ENCODE measurements at places on chromosomes 5 and 9.

DNA sequence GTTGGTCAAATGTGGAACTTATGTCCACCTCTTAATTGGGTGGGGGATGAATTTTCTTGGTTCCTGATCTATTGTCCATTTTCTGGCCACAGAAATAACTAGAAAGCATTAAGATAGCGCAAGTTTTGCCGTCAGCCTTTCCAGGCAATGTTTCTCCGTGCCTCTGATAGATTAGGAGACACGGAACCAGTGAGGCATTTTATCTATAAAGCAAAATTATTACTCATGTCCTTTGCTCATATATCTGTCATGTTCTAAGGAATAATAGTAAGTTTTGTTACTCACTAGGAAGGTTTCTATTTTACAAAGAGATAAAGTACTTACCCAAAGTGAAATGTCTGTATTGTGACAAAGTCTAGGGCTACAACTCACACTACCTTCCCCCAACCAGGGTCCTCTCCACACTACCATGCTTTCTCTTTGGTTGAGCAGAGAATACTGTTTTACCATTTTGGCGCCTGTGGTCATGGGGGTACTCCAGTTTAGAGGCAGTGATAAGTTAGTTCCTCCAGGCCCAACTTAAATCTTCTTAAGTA is 19.9 kb upstream of the IL9 start:
- no peak for DNase-seq

DNA sequence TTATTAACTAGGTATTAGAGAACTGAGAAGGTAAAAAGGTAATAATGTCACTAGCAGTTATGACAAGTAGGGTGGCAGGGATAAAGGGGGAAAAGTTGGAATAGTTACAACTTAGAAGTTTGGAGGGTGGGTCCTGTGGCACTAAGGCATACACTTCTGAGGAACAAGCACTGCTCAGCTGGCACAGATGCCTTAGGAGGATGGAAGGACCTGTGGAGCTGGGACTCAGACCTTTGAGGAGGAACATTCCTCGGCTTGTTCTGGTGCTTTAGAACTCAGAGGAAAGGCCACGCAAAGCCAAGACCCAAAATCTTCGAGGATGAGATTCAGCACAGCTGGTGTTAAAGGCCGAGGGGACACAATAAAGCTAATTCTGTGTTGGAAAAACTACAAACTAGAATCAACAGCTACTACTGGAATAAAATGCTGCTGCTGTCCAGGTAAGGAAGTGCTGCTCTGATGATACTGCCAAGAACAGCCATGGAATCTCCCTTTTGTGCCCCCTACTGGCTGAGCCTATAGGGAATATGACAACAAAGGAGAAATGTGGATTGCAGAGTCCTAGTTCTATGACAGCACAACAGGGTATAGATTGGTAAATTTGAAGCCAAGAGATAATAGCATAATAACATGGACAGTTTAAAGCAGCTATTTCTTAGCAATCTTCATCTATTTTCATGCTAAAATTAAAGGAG is 126.7 kb downstream of the SLC25A46 start:
- DNase-seq: peak; percentile 55

DNA sequence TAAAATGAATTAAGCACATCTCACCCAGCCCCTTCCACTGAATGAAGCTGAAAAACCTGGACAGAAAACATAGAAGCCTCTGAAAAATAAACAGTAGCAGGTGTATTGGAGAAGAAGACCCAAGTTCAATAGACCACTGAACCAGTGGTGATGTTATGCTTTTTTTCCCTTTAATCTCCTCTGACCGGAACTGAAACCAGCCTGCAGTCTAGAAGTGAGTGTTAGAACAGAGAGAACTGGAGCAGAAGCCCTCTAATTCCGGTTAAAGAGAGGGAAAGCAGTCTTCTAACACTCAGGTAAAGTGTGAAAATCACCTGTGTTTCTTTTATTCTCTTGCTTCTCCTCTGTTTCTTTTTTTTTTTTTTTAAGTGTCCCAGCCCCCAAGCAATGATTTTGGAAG is 83.5 kb upstream of the CCL21 start:
- no peak for DNase-seq

DNA sequence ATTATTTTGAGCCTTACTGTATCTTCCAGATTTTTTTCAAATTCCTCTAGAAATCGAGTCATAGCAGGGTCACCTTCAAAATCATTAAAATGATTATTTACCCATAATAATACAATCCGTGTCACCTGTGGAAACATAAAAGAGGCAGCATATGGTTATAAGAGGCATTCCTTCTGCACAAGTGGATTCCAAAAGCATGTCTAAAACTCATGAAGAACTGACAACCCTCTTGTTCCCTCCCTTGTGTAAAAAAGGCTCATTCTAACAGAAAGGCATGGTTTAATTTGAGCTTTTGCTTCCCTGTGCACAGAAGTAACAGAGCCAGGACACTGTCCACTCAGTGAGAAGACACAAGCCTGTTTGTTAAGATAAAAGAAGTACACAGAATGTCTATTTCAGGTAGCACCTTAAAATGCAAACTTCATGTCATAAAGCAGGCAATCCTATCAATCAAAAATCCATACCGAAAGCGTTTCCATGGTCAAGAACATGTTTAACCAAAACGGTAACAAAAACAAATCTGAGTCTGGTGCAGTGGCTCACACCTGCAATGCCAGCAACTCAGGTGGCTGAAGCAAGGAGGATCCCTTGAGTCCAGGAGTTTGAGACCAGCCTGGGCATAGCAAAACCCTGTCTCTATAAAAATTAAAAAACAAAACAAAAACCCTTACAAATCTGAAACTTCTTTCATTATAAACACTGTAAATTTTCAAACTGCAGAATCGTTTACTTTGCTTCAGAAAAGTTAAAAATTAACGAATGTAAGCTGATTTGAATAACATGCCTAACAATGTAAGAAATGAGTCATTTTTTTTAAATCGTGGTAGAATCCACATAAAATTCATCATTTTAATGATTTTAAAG is 139.3 kb downstream of the RAPGEF6 start:
- DNase-seq: no peak

DNA sequence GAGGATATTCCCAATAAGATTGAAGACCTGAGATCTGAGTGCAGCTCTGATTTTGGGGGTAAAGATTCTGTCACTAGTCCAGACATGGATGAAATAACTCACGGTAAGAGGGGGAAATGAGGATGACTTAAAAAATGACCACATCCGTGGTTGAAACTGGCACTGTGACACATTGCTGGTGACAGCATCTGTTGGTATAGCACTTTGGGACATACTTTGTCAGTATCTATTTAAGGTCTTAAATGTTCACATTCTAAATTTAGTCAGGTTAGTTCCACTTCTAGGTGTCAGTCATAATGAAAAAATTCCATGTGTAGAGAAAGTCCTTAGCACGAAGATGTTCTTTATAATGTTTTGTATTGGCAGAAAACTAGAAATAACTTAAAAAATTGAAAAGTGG is 70.9 kb downstream of the GAPVD1 start:
- DNase-seq: no peak

DNA sequence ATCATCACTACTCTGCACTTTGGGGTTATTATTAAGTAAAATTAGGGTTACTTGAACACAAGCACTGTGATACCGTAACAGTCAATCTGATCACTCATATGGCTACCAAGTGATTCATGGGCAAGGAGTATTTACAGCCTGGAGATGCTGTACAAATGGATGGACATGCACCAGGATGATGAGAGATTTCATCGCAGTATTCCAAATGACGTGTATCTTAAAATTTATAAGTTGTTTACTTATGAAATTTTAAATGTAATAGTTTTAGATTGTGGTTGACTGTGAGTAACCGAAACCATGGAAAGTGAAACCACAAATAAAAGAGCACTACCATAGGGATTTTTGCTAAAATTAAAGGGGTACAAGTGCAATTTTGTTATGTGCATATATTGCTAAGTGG is 462.2 kb upstream of the PTGER4 start:
- no peak for DNase-seq

GRCh38 chr9:93886911-93887310 is 68.2 kb downstream of the BARX1 start:
- no peak for DNase-seq

DNA sequence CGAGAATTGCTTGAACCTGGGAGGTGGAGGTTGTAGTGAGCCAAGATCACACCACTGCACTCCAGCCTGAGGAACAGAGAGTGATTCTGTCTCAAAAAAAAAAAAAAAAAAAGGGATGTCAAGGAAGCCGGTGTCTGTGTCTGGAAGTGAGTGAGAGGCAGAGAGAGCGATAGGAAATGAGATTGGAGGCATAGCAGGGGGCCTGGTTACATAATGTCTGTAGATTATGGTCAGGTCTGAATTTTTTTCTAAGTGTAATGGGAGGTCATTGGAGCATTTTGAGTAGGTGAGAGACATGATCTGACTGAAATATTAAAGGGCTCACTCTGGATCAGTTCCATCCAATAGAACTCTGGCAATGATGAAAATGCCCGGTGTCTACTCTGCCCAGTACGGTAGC is 40.4 kb upstream of the CTNNA1 start:
- DNase-seq: no peak

GRCh38 chr9:85527331-85528020 is 214.3 kb downstream of the AGTPBP1 start:
- no peak for DNase-seq

GRCh38 chr9:109699019-109699418 is 81.0 kb upstream of the PALM2AKAP2 start:
- DNase-seq: peak; percentile 11

DNA sequence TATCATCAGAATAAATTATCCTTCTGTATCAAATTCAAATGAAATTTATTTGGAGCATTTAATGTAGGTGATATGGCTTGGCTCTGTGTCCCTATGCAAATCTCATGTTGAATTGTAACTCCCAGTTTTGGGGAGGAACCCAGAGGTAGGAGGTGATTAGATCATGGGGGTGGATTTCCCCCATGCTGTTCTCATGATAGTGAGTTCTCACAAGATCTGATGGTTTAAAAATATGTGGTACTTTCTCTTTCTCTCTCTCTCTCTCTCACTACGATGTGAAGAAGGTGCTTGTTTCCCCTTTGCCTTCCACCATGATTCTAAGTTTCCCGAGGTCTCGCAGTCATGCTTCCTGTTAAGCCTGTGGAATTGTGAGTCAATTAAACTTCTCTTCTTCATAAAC is 678.4 kb upstream of the RGMB start:
- peak; percentile 40 for DNase-seq

Measured in iris pigment epithelial cell (primary cell).